ENCODE measurements at places on chromosomes 4 and X.

DNA sequence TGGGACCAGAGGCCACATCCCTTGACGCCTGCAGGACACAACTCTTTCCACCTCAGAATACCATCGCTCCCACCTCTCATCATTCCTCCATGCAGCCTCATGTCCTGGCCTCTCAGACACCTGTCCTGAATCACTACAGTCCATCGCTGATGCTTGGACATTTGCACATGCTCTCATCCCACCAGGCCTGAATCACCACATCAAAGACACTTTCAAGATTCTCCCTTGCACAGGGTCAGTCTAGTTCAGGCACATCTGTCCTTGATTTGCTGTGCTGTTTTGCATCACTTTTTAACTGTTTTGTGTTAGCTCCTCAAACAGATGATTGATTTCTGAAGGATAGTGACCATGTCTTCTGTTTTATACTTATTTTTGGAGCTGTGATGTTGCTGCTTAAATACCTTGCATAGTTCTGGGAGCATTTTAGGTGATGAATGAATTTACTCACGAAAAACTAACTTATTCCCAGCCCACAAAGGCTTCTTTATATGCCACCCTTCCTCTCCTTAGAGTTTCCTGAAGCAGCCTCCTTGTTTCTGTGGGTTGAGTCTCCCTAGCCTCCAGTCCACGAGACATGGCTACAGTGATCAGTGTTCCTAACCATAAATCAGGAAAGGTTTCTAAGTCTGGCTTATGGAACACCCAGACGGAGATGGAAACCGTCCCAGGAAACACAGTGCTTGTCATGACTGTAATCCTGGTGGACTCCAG is 2.6 kb downstream of the FAM114A1 start:
- no peak for DNase-seq

DNA sequence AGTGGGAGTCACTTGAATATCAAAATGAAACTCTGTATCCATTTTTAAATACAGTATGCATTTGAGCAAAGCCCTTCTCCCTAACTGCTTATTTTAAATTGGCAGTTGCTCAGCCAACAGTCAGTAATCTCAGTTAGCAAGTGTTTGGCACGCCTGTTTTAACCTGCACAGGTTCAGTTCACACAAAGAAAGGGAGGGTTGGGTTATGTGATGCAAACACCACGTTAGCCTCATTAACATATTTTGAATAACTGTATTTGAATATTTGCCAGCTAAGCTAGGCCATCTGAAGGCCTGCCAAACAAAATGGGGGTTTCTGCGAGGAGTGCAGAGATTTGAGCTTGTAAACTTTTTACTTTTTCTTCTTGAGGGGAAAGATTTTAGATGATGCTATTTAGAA is 19.8 kb downstream of the GAB1 start:
- DNase-seq, result no peak

DNA sequence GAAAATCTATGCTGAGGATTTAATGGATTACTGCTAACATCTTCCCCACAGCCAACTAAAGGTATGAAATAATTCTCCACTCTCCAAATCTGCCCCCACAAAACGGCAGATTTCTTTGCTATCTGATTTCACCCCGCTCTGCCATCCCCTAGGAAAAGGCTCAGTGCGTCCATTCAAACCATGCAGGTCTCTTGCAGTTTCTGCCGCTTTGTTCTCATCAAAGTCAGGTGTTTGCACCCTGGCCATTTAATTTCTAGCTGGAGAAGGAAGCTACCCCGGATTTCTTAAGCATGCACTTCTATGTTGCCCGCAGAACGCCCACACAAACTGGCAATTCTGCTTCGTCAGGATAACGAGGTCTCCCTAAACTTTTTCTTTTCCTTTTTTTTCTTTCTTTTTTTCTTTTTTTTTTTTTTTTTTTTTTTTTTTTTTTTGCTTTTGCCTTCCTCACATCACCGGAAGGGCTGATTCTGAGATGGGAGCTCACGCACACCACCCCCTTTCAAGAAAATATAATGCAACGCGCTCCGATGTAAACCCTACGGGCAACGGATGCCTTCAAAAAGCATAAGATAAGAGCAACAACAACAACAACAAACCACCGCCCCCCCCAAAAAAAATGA is 3.3 kb downstream of the NLGN4X start:
- DNase-seq, result no peak

DNA sequence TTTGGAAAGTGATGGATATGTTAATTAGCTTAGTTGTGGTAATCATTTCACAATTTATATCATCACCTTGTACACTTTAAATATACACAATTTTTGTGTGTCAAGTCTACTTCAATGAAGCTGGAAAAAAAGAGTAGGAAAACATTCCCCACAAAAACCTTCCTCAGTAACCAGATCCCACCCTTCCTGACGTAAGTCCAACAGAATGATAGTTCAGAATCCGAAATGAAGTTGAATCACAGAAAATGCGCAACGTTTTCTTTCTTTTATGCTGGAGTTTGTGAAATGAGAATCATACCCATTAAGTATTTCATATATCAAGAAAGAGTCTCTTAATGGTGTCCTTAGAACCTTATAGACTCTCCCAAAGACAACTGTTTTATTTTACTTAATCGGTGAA is 292.9 kb downstream of the USP46 start:
- DNase-seq, result no peak

DNA sequence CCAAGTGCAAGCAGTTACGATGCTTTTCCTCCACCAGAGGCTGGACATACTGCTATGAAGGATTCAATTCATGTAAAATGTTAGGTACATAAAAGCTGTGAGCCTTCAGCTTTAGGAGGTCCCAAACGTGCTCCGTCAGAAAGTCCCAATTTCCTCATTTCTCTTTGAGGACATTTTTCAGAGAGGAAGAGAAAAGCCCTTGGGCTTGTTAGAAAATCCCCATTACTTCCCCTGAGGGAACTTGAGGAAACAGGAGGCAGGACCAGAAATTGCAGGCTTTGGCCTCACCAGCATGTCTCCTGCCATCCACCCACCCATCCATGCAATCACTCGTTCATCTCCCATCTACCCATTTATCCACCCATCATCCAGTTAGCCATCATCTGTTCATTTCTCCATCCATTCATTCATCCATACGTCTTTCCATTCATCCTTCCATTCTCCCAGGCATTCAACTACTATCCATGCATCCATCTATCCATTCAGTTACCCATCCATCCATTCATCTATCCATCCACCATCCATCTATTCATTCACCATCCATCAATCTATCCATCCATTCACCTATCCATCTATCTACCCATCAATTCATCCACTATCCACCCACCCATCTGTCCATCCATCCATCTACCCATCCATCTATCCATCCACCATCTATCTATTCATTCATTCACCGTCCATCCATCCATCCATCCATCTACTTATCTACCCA is 223.5 kb downstream of the AFAP1 start:
- DNase-seq, result no peak

- DNase-seq, result no peak
Measured at GRCh38 chrX:129786210-129786651, 6.5 kb downstream of the SASH3 start.

DNA sequence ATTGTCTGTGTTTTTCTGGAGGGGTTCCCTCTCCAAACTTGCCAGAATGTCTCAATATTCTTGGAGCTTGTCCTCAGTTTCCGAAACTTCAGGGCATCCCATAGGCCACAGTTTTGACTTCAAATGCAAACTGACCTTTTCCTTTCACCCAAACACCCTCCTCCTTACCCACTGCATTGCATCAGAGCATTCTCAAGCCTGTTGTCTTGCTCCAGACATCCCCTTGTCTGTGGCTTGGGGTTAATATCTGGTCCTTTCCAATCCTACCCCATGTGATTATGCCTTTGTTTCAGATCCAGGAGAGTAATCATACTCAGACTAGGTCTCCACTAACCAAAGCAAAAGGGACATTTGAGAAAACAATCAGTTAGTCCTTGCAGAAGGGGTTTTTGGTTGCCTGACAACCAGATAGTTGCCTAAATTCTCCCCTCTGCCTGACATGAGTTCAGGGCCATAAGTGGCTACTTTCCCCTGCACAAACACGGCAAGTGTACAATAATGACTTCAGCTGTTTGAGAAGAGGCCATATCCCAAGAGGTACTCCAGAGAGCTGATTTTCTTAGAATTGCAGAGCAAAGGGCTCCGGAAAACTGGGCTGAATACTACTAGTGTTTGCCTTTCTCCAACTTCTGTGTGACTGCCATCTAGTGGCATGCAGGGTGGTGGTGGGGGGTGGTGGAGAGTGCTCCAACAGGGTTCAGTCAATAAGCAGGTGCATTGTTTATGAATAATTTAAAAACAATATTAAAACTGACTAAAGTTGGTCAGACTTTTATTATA is 130.2 kb downstream of the CHRDL1 start:
- no peak for DNase-seq

GRCh38 chr4:48799157-48799556 is 19.1 kb upstream of the FRYL start:
- DNase-seq, result no peak

GRCh38 chr4:80202190-80202711 is 4.9 kb downstream of the PRDM8 start:
- peak; percentile 56 for DNase-seq

GRCh38 chrX:120727911-120728310 is 98.1 kb upstream of the C1GALT1C1 start:
- no peak for DNase-seq

- DNase-seq, result no peak
Measured at GRCh38 chrX:15718283-15718970, 19.6 kb upstream of the CA5B start.

GRCh38 chr4:120971884-120972283 is 49.4 kb upstream of the PRDM5 start:
- no peak for DNase-seq

DNA sequence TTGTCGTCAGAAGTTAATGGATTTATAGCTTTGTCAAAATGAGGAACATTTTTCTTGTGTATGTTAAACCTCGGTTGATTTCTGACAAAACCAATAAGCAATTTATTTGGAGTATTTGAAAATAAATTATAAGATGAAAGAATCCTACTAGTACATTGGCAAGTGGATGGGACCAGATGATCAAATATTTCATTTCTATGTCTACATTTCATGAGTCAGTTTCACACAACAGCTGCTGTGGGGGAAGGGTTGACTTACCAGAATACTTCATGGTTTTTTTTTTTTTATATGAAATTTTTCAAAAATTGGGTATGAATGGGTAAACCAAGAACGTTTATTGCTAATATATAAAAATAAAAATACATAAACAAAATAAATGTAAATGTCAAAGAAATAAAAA is 39.4 kb downstream of the RAPGEF2 start:
- DNase-seq, result no peak

DNA sequence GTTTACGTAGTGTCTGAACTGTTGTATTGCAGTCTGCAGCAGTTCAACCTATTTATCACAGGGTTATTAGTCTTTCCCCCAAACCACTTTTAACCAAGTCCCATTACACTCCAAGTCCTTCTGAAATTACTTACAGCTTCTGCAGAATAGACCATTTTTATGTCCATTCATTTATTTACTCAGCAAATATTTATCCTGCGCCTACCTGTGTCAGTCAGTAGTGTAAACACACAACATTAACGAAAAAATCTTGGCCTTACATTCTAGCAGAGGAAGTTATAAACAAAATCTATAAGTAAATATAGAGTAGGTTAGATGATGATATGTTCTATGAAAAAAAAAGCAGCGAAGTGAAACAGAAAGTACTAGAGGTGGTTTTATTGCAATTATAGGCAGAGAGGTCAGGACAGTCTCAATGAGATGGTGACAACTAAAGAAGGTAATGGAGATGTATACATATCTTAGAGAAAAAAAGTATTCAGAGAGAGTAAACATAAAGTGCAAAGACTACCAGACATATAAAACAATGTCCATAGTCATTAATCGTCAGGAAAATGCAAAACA is 534.7 kb downstream of the KCNIP4 start:
- DNase-seq, result no peak

- DNase-seq, result no peak
Measured at GRCh38 chr4:93396272-93396671, 432.3 kb upstream of the ATOH1 start.

GRCh38 chr4:174422893-174423256 is 99.4 kb downstream of the HPGD start:
- no peak for DNase-seq

DNA sequence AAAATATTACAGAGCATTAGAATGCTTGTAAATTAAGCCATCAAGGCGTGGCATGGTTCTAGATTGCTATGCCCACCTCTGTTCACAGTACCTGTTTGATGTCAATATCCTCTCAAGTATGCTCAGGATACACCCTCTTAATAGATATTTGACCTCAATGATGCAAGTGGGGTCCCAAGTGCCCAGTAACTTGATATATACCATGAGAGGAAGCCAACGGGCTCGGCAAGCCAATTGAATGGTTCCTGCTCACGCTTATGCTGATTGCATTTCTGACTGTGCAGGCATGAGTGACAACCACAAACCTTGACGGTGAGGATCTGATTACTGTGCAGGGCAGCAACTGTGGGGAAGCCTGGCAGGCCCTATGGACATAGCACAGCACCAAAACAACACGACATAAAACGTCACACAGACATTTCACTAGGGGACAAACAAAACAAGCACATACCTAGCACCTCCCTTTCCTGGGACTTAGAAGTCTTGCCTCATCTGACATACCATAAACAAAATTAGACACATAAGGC is 179.1 kb upstream of the ETNPPL start:
- DNase-seq, result no peak

GRCh38 chrX:30863974-30864373 is 25.1 kb downstream of the TAB3 start:
- DNase-seq, result no peak

GRCh38 chr4:169000315-169000714 is 9.7 kb downstream of the CBR4 start:
- DNase-seq, result no peak

GRCh38 chr4:40550196-40550595 is 79.5 kb downstream of the RBM47 start:
- no peak for DNase-seq

DNA sequence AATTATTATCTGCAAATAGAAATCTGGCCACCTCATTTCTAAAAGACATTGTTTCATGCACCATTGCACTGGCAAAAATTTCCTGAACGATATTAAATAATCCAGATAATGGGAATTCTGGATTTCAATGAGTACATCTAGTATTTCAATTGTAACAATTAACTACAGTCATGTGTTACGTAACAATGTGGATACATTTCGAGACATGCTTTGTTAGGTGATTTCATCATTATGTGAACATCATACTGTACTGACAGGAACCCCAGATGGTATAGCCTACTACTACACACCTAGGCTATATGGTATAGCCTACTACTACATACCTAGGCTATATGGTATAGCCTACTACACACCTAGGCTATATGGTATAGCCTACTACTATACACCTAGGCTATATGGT is 14.8 kb downstream of the LAMTOR3 start:
- DNase-seq, result no peak

GRCh38 chrX:103157496-103158316 is 57.2 kb upstream of the BEX4 start:
- DNase-seq, result no peak

- DNase-seq, result no peak
Measured at GRCh38 chr4:83387012-83387411, 52.4 kb upstream of the HPSE start.

GRCh38 chr4:118557298-118557851 is 127.8 kb upstream of the METTL14 start:
- DNase-seq, result no peak

GRCh38 chr4:124523816-124524215 is 188.7 kb downstream of the ANKRD50 start:
- no peak for DNase-seq

- DNase-seq, result no peak
Measured at GRCh38 chr4:2427383-2428334, 8.9 kb downstream of the CFAP99 start.

Data from activated CD8-positive, alpha-beta memory T cell treated with anti-CD3 and anti-CD28 coated beads for 4 hours (primary cell).